Osteocyte (in vitro differentiated cells): ENCODE measurements at places on chromosomes 7 and 10.

GRCh38 chr10:80407812-80408241, 524 bp upstream of the PRXL2A start:
- H3K27me3 ChIP-seq: peaks cover 9% of the 10 kb centered on the region
- peak overlapping the region; percentile 11 for H3K27ac ChIP-seq
- H3K4me3 ChIP-seq: peak overlapping the region; percentile 78

DNA sequence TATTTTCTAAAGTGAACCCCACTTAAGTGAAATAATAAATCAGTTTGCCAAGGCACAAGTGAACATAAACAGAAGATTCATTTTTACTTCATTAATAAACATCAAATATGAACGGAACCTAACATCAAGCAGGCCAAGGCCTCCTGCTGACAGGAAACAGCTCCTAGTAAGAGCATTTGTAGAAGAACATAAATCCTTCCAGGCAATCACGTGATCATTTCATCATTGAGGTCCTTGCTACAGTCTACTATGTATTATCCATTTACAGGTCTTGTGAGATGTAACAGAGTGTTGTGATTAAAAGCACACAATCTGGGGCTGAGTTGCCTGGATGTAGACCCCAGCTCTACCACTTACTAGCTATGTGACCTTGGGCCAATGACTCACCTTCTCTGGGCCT, 70.6 kb downstream of the CALD1 start:
- no peak for DNase-seq
- H3K27me3 ChIP-seq: no peaks in the 10 kb centered on the region

DNA sequence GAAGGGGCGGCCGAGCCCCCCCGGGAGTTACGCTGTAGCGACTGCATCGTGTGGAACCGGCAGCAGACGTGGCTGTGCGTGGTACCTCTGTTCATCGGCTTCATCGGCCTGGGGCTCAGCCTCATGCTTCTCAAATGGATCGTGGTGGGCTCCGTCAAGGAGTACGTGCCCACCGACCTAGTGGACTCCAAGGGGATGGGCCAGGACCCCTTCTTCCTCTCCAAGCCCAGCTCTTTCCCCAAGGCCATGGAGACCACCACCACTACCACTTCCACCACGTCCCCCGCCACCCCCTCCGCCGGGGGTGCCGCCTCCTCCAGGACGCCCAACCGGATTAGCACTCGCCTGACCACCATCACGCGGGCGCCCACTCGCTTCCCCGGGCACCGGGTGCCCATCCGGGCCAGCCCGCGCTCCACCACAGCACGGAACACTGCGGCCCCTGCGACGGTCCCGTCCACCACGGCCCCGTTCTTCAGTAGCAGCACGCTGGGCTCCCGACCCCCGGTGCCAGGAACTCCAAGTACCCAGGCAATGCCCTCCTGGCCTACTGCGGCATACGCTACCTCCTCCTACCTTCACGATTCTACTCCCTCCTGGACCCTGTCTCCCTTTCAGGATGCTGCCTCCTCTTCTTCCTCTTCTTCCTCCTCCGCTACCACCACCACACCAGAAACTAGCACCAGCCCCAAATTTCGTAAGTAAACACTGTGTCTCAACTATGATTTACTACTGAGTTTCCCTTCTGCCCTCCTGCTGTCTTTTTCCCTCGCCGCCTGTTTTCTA, 666 bp downstream of the NRG3 start:
- H3K4me3 ChIP-seq: peak overlapping the region; percentile 47
- no peaks in the 10 kb centered on the region for H3K36me3 ChIP-seq
- peaks cover 63% of the 10 kb centered on the region for H3K27me3 ChIP-seq
- H3K4me1 ChIP-seq: peaks cover 3% of the 10 kb centered on the region
- H3K27ac ChIP-seq: no peak overlapping the region

DNA sequence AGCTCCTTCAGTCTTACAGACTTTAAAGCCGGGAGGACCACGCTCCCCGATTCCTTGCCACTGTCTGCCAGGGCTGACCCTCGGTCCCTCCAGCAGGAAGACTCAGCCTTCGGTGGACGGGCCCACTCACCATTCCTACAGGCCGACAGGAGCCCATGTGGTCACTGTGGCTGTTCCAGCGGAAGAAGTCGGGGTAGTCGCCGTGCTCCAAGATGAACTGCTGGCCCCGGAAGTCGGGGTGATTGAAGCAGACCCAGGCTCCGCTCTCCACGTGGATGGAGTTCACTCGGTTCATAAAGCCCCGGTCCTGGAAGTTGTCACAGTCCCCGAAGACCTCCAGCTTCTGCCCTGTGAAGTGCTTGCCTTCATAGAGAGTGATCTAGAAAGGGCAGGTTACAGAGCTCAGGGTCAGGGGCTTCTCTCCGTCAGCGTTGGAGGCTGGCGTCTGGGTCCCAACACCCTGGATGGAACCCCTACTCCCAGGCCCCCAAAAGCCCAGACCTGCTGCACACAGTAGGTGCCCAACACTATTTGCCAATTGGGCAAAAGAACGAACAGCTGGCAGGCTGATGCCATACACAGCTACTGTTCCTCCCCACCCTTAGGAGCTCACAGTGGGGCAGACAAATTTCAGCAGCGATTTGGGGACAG, 1.9 kb downstream of the CRYGN start:
- no peak overlapping the region for H3K27ac ChIP-seq
- H3K27me3 ChIP-seq: peaks cover 10% of the 10 kb centered on the region
- H3K4me3 ChIP-seq: no peak overlapping the region
- peaks cover 26% of the 10 kb centered on the region for H3K4me1 ChIP-seq
- no peaks in the 10 kb centered on the region for H3K36me3 ChIP-seq

DNA sequence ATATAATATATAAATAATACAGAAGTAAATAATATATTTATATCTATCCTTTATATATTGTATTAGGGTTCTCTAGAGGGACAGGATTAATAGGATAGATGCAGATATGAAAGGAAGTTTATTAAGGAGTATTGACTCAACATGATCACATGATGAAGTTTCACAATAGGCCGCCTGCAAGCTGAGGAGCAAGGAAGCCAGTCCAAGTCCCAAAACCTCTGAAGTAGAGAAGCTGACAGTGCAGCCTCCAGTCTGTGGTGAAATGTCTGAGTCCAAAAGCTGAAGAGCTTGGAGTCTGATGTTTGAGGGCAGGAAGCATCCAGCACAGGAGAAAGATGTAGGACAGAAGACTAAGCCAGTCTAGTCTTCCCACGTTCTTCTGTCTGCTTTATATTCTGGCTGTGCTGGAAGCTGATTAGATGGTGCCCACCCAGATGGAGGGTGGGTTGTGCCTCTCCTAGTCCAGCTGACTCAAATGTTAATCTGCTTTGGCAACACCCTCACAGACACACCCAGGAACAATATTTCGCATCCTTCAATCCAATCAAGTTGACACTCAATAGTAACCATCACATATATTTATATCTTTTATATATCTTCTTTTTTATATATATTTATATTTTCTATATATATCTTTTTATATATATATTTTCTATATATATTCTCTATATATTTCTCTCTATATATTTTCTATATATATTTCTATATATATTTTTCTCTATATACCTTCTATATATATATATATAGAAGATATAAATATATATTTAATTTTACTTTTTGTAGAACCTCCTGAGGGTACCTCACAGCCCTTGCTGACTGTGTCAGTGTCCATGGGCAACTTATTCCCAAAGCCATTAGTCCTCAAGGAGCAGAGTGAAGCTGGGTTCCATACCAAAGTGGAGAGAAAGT, 24.6 kb upstream of the AKR1B10 start:
- peaks cover 3% of the 10 kb centered on the region for H3K4me1 ChIP-seq
- H3K36me3 ChIP-seq: no peaks in the 10 kb centered on the region
- DNase-seq: no peak

- peaks cover 41% of the 10 kb centered on the region for H3K4me1 ChIP-seq
- H3K4me3 ChIP-seq: no peak overlapping the region
- peak overlapping the region; percentile 64 for H3K27ac ChIP-seq
- DNase-seq: no peak
- no peaks in the 10 kb centered on the region for H3K36me3 ChIP-seq
- no peaks in the 10 kb centered on the region for H3K27me3 ChIP-seq
Measured at GRCh38 chr10:61609701-61610100, 53.0 kb upstream of the CABCOCO1 start.
